Activated CD8-positive, alpha-beta T cell treated with anti-CD3 and anti-CD28 coated beads, Interleukin-2, amount 10 ng/mL, durations not matched to agents 7 days and 5 days (primary cell): ENCODE measurements at places on chromosomes 1 and 21.

GRCh38 chr1:45196863-45197262 lies 9.5 kb downstream of the ZSWIM5 start:
- DNase-seq: no peak
- H3K27ac ChIP-seq: no peak overlapping the region
- H3K27me3 ChIP-seq: peaks cover 20% of the 10 kb centered on the region
- H3K4me1 ChIP-seq: no peaks in the 10 kb centered on the region

GRCh38 chr1:22234476-22235030 lies 91.7 kb upstream of the WNT4 start:
- no peak overlapping the region for H3K4me3 ChIP-seq
- peaks cover 6% of the 10 kb centered on the region for H3K27me3 ChIP-seq
- no peak overlapping the region for H3K27ac ChIP-seq
- DNase-seq: no peak

GRCh38 chr1:196142111-196142640 lies 466.1 kb downstream of the KCNT2 start:
- no peaks in the 10 kb centered on the region for H3K4me1 ChIP-seq
- H3K27me3 ChIP-seq: no peaks in the 10 kb centered on the region
- DNase-seq: no peak
- no peaks in the 10 kb centered on the region for H3K36me3 ChIP-seq

DNA sequence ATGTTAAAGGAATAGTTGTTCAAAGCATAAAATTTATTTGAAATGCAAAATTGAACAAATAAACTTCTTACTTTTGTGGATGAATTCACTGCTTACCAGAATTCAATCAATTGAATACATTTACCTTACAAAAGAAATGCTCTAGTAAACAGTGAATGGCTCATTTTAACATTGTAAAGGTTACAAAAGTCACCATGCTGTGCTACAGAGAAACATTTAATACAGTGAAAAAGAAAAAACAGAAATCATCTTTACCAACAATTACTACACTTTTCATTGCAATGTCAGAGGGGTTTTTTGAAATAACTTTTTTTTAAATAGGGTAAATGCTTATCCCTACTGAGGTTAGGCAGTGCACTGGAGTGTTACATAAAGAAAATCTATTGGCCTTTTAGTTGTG lies 853.0 kb downstream of the NCAM2 start:
- no peaks in the 10 kb centered on the region for H3K27me3 ChIP-seq
- DNase-seq: no peak
- no peak overlapping the region for H3K27ac ChIP-seq

DNA sequence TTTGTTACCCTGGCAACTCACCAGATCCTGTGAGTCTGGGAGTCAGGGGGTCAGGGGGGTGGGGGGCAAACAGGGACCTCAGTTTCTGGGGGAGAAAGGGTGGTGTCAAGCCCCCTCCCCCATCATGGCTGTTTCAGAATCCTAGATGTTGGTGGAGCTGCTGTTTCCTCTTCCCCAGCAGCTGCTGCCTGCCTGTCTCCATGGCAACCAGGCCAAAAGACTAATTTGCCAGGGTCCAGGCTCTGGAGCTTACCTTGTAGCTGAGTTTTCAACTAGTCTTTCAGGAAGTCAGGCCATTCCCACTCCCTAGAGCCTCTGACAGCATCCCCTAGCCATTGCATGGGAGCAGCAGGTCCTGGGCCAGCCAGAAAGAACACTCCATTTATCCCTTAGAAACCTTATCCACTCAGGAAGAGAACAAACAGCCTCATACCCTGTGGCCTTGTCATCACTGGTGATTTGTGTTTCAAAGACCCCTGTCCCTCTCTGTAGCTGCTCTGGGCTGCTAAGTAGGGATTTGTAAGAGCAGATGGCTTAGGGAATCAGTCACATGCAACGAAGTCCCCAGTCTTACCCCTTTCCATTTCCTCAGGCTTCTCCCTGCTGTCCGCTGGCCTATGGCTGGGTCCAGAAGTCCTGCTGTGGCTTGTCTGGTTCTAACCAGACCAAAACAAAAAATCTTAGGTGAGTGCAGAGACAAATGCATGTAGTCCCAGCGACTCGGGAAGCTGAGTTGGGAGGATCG lies 21.5 kb upstream of the STMN1 start:
- no peak overlapping the region for H3K4me3 ChIP-seq
- H3K27me3 ChIP-seq: peaks cover 31% of the 10 kb centered on the region

GRCh38 chr1:165893507-165893906 lies 66.1 kb downstream of the UCK2 start:
- peaks cover 8% of the 10 kb centered on the region for H3K36me3 ChIP-seq
- no peak overlapping the region for H3K4me3 ChIP-seq
- peaks cover 15% of the 10 kb centered on the region for H3K4me1 ChIP-seq
- H3K27ac ChIP-seq: no peak overlapping the region
- DNase-seq: no peak
- no peaks in the 10 kb centered on the region for H3K27me3 ChIP-seq

GRCh38 chr1:10514490-10515235 lies 39.9 kb downstream of the PEX14 start:
- H3K27me3 ChIP-seq: no peaks in the 10 kb centered on the region
- no peak overlapping the region for H3K4me3 ChIP-seq
- DNase-seq: no peak
- H3K27ac ChIP-seq: peak overlapping the region; percentile 26

DNA sequence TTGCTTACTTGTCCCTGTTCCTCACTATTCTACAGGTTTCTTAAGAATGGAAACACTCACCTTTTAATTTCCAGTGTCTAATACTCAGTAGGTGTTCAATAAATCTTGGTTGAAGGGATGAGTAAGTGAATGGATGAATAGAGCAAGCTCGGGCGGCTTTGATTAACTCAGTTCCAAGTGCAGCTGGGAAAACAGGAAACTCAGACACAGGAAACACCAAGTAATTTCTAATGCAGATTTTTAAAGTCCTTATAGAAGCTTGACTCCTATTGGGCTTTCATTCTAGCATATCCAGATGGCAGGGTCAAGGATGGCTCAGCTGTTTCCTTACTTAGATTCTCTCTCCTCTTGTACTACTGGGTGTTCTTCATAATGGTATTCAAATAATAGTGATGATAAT lies 14.0 kb downstream of the CAMK1G start:
- H3K36me3 ChIP-seq: no peaks in the 10 kb centered on the region
- no peak for DNase-seq
- H3K4me3 ChIP-seq: no peak overlapping the region
- H3K27ac ChIP-seq: no peak overlapping the region
- H3K27me3 ChIP-seq: peaks cover 51% of the 10 kb centered on the region

DNA sequence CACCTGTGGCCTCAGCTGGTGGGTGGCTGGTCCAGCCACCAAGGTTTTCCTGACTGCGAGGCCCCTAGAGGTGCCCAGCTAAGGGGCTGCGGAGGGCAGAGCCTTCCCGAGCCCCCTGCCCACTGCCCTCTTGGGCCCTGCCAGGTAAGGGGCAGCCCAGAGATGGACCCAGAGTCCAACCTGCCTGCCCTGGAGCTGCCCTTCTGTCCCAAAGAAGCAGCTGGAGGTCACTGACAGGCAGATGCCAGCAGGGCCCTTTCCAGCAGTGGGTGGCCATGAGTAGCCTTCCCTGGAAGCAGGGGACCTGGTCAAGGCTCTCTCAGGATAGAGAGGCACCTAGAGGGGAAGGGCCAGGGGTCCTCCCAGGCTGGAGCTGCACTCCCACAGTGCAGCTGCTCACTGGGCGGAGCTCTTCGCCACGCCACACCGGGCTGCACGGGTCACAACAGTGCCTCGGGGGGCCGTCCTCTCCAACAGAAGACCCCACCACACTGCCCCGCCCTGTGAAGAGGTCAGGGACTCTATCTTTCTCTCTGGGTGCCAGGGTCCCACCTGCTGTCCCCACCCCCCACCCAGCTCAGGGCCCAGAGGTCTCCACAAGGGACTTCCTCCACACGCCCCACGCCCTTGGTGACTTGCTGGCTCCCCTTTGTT lies 10.9 kb upstream of the GNB1 start:
- peaks cover 9% of the 10 kb centered on the region for H3K4me1 ChIP-seq
- no peaks in the 10 kb centered on the region for H3K36me3 ChIP-seq
- H3K4me3 ChIP-seq: no peak overlapping the region
- DNase-seq: no peak

- no peaks in the 10 kb centered on the region for H3K4me1 ChIP-seq
- no peak overlapping the region for H3K27ac ChIP-seq
- no peaks in the 10 kb centered on the region for H3K27me3 ChIP-seq
- DNase-seq: no peak
- no peaks in the 10 kb centered on the region for H3K36me3 ChIP-seq
Measured at GRCh38 chr1:196183941-196184340, 424.3 kb downstream of the KCNT2 start.

DNA sequence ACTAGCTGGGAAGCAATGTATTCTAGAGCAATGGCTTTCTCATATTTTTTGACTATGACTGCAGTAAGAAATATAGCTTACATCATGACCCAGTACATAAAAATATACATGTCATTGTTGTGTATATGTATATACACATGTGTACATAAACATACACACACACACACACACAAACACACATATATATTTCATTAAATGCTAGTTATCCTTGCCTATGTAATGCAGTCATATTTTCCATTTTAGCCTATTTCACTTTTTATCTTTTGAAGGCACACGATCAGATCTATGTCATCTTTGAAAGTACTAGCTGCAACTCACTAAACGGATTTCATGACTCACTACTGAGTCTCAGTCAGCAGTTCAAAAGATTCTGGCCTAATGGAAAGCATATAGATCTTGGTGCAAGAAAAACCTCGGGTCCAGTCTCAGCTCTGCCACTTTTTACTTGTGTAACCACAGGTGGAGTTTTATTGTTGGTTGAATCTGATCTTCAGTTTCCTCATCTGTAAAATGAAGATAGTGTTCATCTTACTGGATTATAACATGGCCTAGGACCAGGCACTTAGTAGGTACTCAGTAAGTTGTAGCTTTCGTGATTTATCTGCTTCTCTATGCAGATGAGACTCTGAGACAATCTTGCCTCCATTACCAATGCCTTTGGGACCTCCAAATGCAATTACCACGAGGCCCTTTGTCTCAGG lies 325.6 kb downstream of the RRAGC start:
- H3K27ac ChIP-seq: no peak overlapping the region
- H3K27me3 ChIP-seq: peaks cover 5% of the 10 kb centered on the region
- no peak for DNase-seq
- H3K4me3 ChIP-seq: no peak overlapping the region

- peaks cover 4% of the 10 kb centered on the region for H3K27me3 ChIP-seq
- no peaks in the 10 kb centered on the region for H3K36me3 ChIP-seq
- no peak for DNase-seq
- H3K27ac ChIP-seq: no peak overlapping the region
- peaks cover 38% of the 10 kb centered on the region for H3K4me1 ChIP-seq
Measured at GRCh38 chr1:154726896-154727753, 119.1 kb upstream of the ADAR start.
